NCI-H1436 (cell line): ENCODE measurements at places on chromosomes 3 and 15.
A peak's percentile ranks its signal among the peaks of the same experiment; 100 is the strongest.

DNA sequence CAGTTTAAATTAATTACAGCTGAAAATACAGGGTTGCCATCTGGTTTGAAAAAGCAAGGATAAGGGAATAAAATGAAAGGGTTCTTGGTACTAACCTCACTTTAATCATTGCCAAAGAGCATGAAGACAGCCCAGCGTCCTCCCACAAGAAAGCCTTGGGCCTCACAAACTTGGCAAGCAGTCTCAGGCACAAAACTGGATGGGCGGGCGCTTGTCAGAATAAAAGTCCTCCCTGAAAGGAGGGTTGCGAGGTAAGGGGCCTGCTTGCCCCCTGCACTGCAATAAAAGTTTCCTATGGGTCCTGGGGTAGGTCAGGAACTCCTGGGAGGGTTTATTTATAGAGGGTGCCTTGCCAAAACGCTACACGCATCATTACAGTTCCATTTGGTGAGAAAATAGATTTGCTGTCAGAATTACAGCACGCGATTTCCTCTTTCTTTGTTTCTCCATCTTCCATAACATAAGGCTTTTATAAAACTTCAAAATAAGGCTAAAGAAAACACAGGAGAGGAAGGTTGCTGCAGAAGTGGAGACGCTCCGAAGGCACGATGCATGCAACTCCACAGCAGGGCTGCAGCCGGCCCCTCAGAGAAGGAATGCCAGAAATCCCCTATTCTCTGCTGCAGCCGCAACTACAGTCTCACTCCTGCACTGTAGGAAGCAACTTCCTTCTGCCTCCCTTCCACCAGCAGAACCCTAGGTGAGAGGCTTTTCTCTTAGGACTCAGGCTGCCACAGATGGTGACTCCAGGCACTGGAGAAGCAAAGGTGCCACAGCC lies 61.3 kb downstream of the VGLL4 start:
- no peak for DNase-seq

- DNase-seq, result no peak
Measured at GRCh38 chr3:156920399-156920798, 94.2 kb downstream of the LEKR1 start.

DNA sequence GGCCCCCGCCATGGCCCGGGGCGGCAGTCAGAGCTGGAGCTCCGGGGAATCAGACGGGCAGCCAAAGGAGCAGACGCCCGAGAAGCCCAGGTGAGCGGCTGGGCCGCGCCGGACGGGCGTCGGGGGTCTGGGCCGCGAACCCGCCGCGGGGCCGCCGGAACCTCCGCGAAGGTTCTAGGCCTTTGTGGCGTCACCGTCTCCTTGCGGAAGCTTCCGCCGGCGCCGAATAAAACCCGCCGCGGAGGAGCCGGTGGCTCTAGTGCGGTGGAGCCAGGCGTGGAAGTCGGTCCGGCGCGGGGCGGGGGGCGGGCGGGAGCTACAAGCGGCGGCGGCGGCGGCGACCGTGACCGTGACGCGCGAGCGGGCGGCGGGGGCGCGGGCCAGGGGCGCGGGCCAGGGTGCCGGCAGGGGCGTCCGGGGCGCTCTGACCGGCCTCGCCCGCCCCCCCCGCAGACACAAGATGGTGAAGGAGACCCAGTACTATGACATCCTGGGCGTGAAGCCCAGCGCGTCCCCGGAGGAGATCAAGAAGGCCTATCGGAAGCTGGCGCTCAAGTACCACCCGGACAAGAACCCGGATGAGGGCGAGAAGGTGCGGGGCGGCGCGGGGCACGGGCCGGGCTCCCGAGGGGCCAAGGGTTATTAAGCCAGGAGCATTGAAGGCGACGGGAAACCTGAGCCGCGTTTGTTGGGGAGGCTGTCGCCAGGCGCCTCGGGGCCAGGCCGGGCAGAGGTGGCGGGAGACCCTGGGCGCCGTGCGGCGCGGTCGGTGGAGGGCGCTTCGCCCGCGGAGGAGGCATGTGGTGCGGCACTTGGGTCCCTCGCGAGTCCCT lies at the start of gene DNAJA4:
Gene DNAJA4 (plus strand): TSS at position 259 of the 833 bp plus-strand sequence. CDS start 202 bp downstream, at position 461.
- peak; percentile 33 for DNase-seq

- DNase-seq, result no peak
Measured at GRCh38 chr15:67358391-67358790, 103.8 kb downstream of the IQCH start.

DNA sequence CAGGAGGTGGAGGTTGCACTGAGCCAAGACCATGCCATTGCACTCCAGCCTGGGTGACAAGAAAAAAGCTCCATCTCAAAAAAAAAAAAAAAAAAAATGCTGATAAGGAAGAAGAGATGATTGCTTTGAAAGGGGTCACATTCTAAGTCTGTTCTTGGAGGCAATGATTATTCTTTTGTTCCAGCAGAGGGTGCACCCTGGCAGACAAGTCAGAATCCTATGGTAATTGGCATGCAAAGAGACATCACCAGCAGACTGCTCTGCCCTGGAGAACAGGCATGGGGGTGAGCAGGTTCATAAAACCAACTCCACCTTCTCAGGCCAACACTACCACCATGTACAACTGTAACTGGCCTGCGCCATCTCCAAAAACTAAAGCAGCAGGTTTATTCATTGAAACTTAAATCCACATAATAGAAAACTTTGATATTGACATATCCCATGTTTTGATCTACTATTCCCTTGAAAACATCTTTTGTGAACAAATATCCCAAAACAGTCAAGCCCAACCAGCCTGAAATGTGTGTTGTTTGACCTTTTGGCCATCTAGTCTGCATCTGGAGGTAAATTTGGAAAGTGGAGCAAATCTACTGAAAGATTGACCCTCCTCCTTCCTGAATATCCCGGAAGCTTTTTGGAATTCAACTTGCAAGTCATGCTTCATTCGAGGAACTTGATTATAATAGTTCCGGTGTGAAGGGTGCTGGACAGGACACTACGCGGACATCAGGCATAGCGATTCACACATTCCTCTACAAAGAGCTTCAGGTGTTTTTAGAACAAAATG lies 100.3 kb downstream of the MECOM start:
- peak; percentile 34 for DNase-seq

DNA sequence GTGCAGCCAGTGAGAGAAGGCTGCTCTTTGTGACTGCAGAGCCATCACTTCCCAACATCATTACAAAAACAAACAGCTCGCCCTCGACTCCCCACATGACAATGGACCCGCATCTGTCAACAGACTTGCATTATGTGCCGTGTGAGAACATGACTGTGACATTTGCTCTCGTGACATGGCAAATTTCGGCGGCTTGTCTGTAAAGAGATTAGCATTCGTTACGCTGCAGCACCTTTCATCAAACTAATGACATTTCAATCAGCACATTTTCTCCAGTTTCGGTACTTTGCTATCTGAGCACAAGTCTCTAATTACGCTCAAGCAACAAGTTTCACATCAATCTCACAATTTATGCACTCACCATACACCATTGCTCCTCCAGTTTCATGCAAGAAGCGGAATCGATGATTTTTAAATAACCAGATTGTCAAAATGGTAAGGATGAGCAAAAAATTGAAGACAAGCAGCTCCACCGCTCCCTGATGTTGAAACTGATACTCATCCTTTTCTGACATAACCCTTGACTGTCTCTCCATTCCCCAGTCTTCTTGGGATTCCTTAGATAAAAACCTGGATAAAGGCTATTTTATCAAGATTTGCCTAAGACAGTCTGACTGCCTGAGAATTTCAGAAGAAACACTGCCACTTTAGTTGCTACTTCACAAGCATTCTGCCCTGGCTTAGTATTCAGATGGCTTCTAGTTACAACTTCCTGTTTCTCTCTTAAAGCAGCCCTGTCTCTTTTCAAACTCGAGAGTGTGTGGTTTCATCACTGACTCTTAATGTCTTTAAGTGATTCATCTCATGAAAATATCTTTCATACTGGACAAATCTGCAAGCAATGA lies at the start of gene SLC9A9:
Gene SLC9A9 (minus strand): TSS at position 682 of the 845 bp plus-strand sequence. CDS start 146 bp downstream, at position 536.
- peak; percentile 27 for DNase-seq

DNA sequence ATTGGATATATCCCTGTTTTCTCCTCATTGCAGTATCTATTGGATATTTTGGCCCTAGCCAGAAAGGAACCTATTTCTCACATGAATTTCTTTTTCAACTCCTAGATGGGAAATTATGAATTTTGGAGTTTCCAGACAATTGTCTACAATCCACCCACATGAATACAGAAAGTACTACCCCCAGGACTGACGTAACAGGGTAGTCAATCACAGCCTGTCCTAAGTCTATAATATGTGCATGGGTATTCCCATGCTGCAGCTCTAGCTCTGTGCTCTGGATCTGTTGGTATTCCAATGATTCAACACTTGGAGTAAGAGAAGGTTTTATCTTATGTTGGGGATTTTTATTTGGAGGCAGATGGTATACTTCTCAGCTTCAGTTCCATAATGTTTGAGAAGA lies 393.1 kb upstream of the ARRDC4 start:
- DNase-seq, result no peak

- peak; percentile 76 for DNase-seq
Measured at GRCh38 chr15:45795440-45796069, 160.7 kb downstream of the SQOR start.

GRCh38 chr3:45008117-45008516 lies 18.0 kb upstream of the CLEC3B start:
- DNase-seq, result no peak

DNA sequence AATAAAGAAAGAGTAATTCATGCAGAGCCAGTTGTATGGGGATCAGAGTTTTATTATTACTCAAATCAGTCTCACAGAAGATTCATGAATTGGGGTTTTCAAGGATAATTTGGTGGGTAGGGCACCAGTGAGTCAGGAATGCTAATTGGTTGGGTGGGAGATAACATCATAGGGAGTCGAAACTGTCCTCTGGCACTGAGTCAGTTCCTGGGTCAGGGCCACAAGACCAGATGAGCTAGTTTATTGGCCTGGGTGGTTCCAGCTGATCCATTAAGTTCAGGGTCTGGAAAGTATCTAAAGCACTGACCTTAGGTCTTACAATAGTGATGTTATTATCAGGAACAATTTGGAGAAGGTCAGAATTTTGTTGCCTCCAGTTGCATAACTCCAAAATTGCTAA lies 998.6 kb upstream of the EPHA6 start:
- DNase-seq, result no peak

GRCh38 chr3:141412087-141412935 lies 44.0 kb downstream of the ZBTB38 start:
- peak; percentile 84 for DNase-seq

- DNase-seq, result no peak
Measured at GRCh38 chr15:85762039-85762755, 32.5 kb downstream of the KLHL25 start.

DNA sequence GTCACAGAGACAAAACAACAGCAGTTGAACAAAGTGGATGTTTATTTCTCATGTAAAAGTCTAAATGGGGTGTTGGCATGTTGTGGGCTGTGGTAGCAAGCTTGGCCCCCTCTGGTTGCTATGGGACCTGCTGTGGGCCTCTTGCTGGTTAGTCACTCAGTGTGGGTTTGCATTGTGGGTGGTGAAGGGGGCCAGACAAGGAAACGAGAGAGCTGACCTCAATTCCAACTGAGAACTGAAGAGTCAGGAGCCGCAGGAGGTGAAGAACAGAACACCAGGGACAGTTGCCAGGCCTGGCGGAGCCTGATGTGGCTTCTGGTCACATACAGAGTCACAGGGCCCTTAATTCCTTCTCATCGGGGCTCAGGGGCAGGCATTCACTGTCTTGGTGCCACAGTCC lies 1.9 kb upstream of the ADPGK start:
- no peak for DNase-seq

DNA sequence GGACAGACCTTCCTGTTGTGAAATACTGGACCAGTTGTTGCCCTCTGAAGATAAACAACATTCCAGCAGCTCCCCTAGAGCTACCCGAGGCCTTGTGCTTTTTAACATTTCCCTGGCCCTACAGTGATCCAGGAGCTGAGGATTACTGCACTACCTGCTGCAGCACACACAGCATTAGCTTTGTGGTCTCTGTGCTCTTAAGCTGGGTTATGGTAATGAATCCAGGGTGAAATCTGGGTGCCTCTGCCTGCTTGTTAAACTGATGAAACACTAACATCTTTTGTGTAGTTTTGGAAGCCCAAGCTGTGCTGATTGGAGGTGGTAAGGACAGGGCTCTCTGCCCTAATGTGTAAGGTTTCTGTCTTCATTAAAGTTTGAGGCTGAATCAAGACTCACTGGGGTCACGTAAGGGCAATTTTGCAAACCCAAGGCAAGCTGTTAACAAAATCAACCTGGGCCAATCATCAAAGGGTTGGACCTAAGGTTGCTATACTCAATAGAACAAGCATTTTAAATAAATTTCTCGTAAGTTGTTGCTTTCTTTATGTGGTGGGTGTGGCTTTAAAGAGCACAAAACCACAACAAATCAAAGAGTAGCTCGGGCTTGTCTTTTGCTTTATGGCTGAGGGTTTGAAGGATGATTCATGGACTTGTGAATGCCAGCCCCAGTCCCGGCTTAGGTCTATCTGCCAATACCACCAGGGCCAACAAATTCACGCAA lies 183.9 kb downstream of the TPRG1 start:
- DNase-seq, result peak; percentile 23

DNA sequence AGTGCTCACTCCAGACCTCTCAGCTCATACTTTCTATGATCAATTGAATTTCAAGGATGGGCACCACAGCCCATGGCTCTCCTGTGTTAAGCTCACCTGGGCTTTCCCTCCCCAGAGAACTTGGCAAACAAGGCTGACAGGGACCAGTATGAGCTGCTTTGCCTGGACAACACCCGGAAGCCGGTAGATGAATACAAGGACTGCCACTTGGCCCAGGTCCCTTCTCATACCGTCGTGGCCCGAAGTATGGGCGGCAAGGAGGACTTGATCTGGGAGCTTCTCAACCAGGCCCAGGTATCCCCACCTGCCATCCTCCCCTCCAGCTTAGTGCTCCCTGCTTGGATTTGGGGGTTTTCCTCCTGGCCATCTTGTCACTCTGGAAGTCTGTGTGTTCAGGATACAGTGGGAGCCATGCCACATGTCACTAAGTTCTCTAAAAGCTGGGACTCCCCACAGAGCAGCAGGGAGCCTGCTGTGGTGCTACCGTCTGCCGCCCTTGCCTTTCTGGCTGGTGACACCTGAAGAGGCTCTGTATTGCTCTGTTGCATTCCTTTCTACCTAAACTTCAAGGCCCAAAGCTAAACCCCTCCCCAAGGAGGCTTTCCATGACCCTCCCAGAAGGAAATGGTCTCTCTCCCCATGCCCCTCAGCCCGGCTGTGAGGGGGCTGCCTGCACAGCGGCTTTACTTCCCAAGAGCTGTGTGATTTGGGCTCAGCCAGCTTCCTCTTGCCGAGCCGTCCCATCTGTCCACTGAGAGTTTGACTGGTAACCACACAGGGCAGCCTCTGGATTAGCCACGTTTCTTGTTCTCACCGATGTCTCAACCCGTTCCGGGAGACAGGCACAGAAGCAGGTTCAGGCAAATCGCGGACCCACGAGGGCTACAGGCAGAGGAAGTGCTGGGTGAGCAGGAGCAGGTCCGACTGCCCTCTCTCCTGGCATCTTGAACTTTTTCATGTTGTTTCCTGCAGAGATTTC lies 10.8 kb downstream of the TF start:
- no peak for DNase-seq
